Dermis microvascular lymphatic vessel endothelial cell (primary cell): ENCODE measurements at places on chromosomes 3 and 15.

- peak; percentile 59 for DNase-seq
Measured at GRCh38 chr3:161177991-161178390, 43.1 kb upstream of the NMD3 start.

- DNase-seq, result peak; percentile 46
Measured at GRCh38 chr3:46276497-46277099, 34.3 kb downstream of the CCR3 start.

GRCh38 chr3:176737480-176738110 lies 459.7 kb downstream of the TBL1XR1 start:
- DNase-seq, result no peak

DNA sequence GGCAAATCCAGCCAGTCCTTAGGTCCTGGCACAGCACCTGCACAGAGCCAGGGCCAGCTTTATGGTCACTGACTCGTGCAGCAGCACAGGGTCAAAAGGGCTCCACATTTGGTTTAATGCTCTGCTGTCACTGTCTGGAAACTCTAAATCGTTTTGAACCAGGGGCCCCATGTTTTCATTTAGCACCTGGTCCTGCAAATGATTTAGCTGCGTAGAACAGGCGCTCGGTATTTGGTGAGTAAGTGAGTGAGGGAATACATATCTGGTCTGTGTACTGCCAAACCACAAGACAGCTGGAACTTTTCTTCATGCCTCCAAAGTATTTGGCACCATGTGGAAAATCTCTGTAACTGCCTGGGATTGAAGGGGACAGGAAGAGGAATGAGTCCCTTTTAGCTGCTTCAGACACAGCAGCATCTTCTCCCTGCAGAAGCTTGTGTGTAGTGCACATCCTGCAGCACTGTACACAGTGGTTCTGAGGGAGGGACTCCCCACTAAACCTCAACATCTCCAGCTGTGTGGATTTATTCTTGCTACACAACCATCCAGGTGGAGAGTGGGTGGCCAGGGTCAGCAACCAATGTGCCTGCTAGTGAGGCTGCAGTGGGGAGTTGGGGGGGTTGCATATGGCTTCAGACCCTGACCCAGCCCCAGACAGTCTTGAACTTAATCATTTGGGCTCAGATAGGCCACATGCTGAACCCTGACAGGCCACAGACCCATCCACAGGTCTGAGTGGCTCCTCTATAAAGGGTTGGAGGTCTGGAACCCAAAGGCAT lies 1.1 kb downstream of the SH2D7 start:
- DNase-seq, result no peak

GRCh38 chr3:93962798-93963197 lies 10.9 kb downstream of the PROS1 start:
- DNase-seq, result no peak

DNA sequence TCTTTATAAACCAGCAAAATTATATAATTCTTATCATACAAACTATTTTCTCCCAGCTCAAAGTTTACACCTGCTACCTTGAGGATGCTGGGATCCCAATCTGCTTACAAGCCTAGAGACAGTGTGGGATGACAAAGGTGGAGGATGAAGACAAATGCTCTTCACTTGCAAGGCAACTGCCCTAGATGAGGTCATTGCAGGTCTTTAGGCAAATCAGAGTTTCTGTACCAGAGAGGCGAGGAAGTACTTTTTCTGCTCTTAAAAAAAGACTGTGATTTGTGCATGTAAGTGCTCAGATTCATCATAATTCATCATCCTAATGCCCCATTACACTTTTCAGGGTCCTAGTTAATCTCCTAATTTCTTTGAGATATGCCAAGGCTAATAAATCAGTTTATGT lies 376.1 kb downstream of the ZPLD1 start:
- DNase-seq, result no peak

DNA sequence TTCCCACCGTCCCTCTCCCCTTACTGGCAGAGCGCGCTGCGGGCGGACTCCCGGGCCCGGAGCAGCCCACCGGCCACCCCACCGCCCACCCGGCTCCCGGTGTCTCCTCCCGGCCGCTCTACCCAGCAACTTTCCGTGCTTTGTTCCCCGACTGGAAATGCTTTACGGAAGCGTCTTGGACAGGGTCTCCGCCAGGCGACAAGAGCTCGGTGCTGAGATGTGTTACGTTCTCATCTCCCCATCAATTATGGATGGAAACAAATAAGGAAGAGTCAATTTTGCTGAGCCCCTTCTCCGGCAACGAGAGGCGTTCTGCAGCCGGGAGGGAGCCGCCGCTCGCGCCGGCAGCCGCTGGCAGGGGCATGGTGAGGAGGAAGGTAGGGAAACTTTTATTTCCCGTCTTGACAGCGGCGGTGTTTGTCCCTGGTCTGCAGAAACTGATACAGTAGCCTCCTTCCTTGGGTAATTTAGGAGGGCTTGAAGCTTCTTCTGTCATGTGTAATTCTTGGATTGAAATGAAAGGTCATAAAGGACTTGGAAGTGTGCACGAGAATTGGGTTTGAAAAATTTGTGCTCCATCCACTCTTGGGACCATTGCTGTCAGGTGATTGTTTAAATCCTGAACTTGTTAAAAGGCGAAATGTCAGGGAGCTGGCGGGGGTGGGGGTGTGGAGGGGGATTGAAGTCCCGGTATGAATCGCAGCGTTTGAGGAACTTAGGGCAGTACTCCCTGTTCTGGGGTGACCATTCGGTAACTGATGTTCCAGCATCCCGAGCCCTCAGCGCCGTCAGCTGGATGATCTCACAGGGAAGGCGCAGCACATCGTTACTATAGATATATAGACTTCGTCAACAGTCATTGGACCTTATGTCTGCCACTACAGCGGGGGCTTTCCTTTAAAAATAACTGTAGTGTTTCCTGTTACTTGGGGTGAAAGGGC lies 1.5 kb downstream of the SEMA6D start:
- peak; percentile 38 for DNase-seq

GRCh38 chr15:27662892-27663291 lies 436.2 kb downstream of the OCA2 start:
- no peak for DNase-seq

DNA sequence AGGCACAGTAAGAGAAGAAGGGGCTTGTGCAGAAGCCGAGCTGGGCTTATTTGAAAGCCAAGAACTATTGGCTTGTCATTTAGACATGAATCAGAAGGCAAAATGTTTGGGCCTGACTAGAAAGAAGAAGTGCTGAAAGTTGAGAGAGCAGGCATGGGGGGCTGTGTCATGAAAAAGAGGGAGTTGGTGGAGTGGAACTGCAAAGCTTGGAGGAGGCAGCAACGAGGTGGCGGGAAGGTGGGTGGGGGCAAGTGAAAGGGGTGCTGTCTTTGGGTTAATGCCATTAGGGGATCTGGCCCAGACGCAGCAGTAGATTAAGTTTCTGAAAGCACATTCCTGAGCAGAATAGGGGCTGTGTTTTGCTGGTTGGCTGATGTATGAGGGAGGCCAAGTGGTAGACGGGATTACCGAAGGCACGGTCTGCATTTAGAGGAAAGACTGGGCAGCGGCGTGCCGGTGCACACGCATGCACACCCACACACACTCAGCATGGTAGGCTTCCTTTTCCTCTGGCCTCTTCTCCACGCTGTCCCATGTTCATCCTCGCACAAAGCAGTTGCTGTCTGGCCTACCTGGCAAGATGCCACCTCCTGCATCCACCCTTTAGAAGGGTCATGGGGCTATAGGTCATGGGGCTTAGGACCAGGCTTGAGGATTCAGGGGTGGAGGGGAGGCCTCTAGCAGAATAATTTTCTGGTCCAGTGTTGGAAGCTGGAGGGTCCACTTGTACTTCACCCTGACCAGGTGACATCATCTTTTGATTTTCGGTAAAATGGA lies 43.0 kb downstream of the BOC start:
- DNase-seq, result no peak

DNA sequence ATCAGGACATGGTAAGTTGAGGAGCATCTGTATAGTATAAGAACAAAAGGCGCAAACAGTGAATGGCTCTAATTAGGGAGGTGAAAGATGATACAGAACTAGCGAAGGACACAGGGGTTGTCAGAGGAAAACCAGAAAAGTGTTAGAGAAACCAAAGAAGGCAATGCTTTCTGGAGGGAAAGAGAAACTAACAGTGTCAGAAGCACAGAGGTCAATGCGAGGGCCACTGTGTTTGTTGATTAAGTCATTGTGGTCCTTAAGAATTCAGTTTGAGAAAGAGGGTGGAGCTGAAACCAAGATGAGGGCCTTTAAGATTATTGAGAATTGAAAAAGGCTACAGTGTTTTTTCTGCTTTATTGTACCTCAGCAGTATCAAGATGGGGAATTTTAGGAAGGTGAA lies 28.8 kb downstream of the ATG7 start:
- no peak for DNase-seq

DNA sequence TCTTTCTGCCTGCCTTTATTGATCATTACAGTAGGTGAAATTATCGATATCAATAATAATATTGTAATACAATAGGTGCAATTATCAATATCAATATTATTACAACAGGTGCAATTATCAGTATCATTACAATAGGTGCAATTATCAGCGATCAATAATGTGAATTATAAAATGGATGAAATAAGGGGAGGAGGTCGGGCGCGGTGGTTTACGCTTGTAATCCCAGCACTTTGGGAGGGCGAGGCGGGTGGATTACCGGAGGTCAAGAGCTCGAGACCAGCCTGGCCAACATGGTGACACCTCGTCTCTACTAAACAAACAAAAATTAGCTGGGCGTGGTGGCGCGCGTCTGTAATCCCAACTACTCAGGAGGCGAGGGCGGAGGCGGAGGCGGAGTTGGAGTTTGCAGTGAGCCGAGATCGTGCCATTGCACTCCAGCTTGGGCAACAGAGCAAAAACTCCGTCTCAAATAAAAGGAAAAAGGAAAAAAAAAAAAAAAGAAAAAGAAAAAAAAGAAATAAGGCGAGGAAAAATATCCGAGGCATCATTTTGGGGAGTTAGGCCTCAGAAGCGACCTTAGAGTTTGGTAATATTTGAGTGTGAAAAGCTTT lies 611 bp upstream of the BNIP2 start:
- DNase-seq, result peak; percentile 84

- DNase-seq, result no peak
Measured at GRCh38 chr3:65401359-65402305, 637.1 kb downstream of the MAGI1 start.

DNA sequence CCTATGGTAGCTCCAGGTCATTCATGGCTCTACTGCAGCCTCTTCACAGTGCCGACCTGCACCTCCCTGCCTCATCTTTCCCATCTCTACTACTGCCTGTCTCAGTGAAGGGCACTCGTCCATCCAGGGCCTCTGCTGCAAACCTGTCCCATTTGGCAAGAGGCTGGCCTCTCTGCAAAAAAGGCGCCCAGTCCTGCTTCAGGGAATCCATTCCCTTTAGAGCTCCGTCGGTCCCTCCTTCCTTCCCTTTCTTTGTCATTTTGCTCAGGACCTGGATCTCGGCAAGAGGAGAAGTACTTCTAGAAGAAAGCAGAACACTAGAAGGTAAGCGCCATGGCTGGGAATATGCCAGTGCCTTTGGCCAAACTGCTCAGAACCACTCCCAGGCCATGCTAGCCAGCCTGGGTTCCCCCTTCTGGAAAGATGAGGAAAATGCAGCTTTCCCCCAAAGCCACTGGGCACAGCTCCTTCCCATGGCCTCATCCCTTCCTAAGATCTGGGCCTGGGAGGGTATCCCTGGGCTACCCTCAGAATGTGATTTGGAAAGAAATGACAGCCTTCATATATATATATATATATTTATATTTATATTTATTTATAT lies 6.4 kb upstream of the ISL2 start:
- DNase-seq, result no peak

GRCh38 chr15:75673426-75674235 lies 25.9 kb downstream of the SNX33 start:
- DNase-seq, result no peak
